ENCODE measurements at places on chromosomes 7 and 10. TPM values are rescaled to one million over a fixed set of nuclear protein-coding genes. Genes with fewer than 3 reads are reported as not detected.

DNA sequence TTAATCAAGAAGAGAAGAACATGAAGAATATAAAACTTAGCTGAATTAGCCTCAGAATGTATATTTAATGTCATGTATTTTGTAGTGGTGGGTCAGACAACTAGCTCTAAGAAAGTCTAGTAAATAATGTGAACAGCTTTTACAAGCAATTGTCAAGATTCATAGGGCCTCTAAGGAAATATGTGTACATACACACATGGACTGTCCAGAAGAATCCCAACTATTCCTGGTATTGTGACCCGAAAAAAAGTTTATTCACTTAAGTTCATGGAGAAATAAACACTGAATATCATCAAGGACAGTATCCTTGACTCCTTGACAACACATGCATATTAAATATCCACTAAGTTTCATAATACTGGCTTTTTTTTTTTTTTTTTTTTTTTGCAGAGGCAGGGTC lies 11.4 kb upstream of the TWIST1 start:
- DNase-seq, result no peak

DNA sequence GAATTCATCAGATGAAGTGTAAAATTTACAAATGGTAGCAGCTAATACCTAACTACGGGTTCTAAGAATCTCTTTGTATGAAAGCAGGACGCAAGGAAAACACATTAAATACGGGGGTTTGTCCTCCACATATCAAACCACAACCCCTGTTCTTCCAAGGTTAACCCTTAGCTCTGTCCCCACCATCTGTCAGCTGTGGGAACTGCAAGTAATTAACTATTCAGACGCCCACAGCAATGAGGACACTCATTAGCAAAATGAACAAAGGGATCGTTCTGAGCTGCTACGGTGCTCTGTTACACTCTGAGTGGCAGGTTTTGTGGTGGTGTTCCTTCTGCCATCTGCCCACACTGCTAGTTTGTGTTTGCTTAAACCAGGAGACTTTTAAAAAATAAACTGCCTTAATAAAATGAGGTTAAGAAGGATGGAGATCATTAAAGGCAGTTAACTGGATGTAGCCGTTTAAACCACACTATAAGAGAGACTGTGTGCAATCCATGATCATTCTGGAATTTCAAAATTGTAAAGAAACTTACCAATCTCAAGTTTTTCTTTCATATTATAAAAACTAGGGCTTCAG lies 51.4 kb downstream of the C10orf67 start:
- peak; percentile 45 for DNase-seq

DNA sequence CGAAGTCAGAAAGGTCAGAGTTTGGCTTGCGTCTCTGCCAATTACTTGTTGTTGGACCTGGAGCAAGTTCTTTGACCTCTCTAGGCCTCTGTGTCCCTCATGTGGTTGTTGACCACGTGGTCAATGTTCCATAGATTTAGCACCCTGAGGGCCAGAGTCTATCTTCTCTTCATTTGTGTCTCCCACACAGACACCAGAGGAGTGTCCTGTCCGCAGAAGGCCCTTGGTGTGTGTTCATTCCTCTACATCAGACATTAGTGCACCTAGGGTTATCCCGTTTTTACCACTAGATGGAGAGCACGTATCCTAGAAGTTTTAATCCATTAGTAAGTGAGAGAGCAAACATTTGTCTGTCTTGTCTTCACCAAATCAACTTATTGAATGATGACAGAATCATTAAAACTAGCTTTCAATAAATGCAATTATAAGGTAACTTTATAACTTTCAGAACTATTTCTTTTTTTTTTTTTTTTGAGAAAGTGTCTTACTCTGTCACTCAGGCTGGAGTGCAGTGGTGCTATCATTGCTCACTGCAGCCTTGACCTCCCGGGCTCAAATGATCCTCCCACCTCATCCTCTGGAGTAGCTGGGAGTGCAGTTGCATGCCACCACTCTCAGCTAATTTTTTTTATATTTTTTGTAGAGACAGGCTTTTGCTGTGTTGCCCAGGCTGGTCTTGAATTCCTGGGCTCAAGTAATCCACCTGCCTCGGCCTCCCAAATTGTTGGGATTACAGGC lies 122.5 kb upstream of the ANKRD1 start:
- no peak for DNase-seq

DNA sequence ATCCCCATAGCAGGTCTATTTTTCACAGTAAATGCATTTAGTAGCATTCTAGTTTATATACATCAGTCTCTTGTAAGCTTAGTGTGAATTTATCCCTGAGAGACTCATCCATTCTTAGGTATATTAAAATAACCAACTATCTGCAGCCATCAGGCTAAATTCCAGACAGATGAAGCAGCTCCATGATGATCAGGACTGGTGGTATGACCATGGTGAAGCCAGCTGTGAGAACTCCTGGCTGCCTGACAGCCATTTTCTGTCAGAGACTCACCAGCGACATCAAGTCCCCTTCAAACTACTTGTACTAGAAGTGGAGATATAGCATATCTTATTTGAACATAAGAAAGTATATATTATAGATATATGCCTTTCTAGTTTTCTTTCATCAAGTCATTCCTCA lies 70.3 kb upstream of the GSDME start:
- no peak for DNase-seq

- DNase-seq, result no peak
Observed at GRCh38 chr10:121580276-121581116, 17.7 kb downstream of the FGFR2 start.

GRCh38 chr7:44801890-44802289 lies 5.4 kb downstream of the PPIA start:
- DNase-seq, result no peak

GRCh38 chr10:31686599-31686998 lies 242.0 kb downstream of the ARHGAP12 start:
- no peak for DNase-seq

- DNase-seq, result no peak
Observed at GRCh38 chr7:151226560-151226874, 488 bp downstream of the ABCF2 start.

- DNase-seq, result peak; percentile 63
Observed at GRCh38 chr10:119416855-119417254, 125.7 kb downstream of the RGS10 start.

DNA sequence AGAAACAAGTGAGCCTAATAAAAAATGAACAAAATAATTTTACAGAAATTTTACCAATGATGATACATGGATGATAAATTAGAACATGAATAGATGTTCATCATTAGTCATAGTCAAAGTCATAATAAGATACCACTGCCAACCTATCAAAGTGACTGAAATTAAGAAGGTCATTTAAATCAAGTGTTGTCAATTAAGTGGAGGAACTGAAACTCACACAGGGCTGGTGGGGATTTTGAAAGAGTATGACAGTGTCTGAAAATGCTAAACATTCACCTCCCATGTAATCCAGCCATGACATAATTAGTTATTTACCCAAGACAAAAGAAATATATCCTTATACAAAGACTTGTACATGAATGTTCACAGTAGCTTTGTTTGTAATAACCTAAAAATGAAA lies 57.1 kb upstream of the DYNC1I1 start:
- DNase-seq, result no peak

GRCh38 chr10:110613996-110614495 lies 30.1 kb upstream of the RBM20 start:
- no peak for DNase-seq

- DNase-seq, result peak; percentile 20
Observed at GRCh38 chr7:45686441-45687184, 112.4 kb downstream of the ADCY1 start.

GRCh38 chr7:5595545-5596045 lies 172.0 kb upstream of the TNRC18 start:
- DNase-seq, result no peak

- DNase-seq, result no peak
Observed at GRCh38 chr7:50608196-50608906, 43.1 kb upstream of the DDC start.

DNA sequence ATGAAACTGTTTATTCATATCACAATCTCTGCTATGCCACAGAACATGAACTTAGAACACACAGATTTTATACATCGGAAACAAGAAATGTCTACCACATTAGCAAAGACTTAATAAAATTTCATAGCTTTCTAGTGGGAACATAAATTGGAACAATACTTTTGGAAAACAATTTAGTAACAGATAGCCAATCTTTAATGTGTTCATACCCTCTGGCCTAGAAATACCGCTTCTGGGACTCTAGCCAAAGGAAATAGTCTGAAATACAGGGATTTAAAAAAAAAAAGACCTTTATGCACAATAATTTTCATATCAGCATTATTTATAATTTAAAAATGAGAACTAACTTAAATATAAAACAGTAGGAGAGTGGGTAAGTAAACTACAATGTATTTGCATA lies 168.5 kb downstream of the PLXNA4 start:
- DNase-seq, result no peak

GRCh38 chr10:127740596-127740995 lies 3.6 kb downstream of the FOXI2 start:
- no peak for DNase-seq

DNA sequence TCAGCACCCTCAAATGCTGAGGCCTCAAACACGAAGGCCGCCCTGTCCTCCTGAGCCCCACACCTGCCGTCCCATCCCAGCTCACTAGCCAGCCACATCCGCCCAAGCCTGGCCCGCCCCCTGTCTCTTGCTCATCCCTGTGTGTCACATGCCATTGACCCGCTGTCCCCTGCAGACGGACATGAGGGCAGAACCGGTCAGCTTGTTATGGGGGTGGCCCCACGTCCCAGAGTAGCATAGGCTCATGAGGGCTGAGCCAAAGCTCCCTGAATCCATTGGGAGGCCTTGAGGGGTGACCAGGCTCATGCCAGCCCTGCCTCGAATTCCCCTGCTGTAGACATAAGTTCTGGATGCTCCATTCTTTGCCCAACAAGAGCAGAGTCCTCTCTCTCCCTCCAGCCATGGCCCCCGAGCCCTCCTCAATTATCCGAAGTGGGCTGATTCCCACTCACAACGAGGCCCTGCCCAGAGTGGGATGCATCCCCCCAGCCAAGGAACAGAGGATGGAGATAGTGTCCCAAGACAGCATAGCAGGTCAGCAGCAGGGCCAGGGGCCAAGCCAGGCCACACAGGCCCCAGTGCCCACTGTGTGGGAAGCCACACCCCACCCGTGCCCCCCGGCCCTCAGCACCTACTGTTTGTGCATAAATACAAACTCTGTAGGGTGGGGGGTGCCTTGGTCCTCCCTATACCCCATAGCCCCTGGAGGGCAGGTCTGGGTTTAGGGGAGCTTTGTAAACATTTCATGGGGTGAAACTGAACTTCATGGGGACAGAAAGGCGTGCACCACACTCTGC lies 42.1 kb downstream of the EBF3 start:
- no peak for DNase-seq

GRCh38 chr7:16463949-16464715 lies 1.4 kb downstream of the SOSTDC1 start:
- DNase-seq, result no peak

DNA sequence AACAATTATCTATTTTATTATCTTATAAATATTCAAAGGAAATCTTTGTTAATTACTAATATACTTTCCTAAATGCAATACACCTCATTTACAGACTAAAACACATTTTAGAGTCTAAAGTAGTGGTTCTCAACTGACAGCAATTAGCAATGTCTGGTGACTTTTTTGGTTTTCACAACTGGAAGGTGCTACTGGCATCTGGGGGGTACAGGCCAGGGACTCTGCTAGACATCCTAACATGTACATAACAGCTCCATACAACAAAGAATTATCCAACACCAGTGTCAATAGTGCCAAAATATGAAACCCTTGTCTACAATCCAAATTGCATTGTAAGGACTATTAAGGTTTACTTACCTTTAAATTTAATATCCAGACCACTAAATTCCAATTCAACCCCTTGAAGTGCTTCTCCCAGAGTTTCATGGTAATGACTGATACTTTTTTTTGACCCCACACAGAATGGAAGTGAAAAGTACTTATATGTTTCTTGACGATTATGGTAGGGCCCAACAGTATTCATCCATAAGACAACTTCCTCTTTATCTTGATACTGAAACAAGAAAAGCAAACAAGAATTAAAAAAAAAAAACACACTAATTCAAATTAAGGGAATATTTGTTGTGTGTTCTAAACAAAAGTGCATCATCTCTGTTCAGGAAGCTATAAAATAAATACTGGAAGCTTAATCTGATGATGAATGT lies 10.4 kb downstream of the TM9SF3 start:
- no peak for DNase-seq

GRCh38 chr7:132035517-132036362 lies 479.3 kb upstream of the PODXL start:
- DNase-seq, result no peak

GRCh38 chr7:14495633-14496032 lies 406.9 kb downstream of the DGKB start:
- DNase-seq, result no peak

GRCh38 chr10:129655007-129655678 lies 188.1 kb downstream of the MGMT start:
- DNase-seq, result no peak

- DNase-seq, result no peak
Observed at GRCh38 chr7:112398534-112398933, 51.7 kb upstream of the IFRD1 start.

GRCh38 chr10:133161486-133162109 lies 1.6 kb downstream of the KNDC1 start:
- DNase-seq, result no peak

DNA sequence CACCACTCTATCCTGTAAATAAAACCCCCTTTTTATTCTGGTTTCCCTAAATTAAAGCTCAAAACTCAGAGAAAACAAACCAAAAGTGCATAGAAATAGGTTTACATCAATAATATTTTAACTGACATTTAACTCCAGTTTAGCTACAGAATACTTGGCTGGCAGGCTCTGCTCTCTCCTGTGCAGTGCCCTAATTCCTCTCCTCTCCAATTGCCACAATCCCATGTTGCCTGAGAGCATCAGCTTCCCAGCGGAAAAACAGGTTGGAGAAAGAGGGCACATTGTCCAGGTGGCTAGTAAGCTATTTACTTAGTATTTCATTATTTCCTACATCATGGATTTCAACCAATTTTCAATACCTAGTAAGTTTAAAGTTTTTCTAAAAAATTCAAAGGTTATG lies 8.7 kb downstream of the SEMA3E start:
- DNase-seq, result no peak

- DNase-seq, result no peak
Observed at GRCh38 chr10:95308389-95309302, 17.8 kb upstream of the PDLIM1 start.

DNA sequence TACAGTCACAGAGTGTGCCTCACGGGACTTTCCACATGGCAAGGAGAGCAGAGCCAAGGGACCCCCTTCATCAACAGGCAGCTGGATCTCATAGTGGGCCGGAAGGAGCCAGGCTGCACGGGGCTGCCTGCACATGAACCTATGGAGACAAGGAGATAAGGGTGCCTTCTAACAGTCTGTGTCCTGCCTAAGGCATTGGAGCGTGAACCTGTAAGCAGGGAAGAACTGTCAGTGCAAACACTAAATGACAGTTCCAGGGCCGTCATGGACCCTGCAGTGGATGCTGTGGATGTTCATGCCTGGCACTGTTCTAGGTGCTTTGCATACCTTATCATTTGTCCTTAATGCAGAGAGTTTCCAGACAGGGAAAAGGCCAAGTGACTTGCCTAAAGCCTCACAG lies 85.9 kb downstream of the WIPF3 start:
- no peak for DNase-seq

The SLC26A3 gene
- under 0.01 TPM for total RNA-seq

The NEUROD6 gene
- total RNA-seq, result not detected

The SCART1 gene
- total RNA-seq, result 1.0 TPM

The NPSR1 gene
- total RNA-seq, result not detected

The ADRA2A gene
- 0.19 TPM for total RNA-seq

The ATOH7 gene
- not detected for total RNA-seq

The DYNC1I1 gene
- 0.67 TPM for total RNA-seq

The RAMP3 gene
- 2.3 TPM for total RNA-seq

The AMPH gene
- total RNA-seq, result 0.25 TPM

The CFAP69 gene
- total RNA-seq, result 4.0 TPM
